ENCODE measurements at places on chromosomes 6 and 20.
A peak's percentile ranks its signal among the peaks of the same experiment; 100 is the strongest.

DNA sequence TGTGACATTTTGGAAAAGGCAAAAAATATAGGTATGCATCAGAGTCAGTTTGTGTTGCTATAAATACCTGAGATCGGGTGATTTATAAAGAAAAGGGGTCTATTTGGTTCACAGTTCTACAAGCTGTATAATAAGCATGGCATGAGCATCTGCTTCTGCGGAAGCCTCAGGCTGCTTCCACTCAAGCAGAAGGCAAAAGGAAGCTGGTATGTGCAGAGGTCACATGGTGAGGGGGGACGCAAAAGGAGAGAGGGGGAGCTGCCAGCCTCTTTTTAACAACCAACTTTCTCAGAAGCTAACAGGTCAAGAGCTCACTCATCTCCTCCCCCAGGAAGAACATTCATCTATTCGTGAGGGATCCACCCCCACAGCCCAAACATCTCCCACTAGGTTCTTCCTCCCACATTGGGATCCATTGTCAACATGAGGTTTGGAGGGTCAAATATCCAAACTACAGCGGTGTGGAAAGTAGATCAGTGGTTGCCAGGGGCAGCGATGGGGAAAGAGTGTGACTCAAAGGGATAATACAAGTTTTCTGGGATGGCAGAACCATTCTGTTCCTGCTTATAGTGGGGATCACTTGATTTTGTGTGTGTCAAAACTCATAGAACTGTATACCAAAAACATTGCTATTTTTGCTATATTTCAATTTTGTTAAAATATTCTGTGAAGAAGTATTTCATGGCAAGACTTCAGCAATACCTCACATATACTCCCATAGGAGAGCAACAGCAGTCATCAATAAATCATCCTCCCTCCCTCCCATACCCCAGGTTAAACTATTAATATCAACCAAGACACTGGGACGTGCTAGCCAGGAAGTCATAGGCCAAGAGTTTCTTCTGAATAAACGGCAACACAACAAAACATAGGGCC lies 9.9 kb upstream of the FAM50B start:
- no peak for DNase-seq

- DNase-seq = no peak
Observed at GRCh38 chr6:161186173-161186769, 87.6 kb downstream of the AGPAT4 start.

DNA sequence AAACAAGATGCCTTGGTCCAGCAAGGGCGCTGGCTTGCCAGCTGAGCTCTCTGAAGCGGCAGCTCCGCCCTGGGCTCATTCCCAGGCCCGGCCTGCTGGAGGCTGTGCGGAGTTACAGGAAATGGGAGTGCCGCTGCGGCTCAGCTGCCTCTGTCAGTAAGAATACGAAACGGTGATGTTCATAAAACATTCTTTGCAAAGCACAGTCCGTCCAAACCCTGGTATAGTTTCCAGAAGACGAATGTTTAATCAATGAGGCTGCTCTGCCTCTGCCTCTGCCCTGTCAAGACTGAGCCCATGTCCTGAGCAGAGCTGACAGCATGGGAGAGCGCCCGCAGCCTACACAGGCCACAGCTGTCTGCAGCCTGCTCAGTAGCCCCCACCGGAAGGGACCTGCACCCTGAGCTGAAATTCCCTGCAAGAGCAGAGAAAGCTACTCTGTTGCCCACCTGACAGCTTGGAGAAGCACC lies 153.3 kb upstream of the SNX9 start:
- no peak for DNase-seq

GRCh38 chr6:43911354-43912115 lies 141.5 kb downstream of the VEGFA start:
- no peak for DNase-seq

DNA sequence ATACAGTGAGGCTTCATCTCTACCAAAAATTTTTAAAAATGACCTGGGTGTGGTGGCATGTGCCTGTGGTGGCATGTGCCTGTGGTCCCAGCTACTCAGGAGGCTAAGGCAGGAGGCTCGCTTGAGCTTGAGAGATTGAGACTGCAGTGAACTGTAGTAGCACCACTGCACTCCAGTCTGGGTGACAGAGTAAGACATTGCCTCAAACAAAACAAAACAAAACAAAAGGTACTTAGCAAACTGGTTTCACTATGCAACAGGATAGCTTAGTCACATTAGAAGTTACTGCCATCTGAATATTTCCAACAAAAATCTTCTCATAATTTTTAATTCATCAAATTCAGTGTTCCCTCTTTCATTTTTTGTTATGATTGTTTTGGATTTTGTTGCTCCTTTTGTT lies 137.9 kb downstream of the QRSL1 start:
- DNase-seq = no peak

GRCh38 chr20:4091490-4092479 lies 76.4 kb upstream of the RNF24 start:
- DNase-seq = no peak

DNA sequence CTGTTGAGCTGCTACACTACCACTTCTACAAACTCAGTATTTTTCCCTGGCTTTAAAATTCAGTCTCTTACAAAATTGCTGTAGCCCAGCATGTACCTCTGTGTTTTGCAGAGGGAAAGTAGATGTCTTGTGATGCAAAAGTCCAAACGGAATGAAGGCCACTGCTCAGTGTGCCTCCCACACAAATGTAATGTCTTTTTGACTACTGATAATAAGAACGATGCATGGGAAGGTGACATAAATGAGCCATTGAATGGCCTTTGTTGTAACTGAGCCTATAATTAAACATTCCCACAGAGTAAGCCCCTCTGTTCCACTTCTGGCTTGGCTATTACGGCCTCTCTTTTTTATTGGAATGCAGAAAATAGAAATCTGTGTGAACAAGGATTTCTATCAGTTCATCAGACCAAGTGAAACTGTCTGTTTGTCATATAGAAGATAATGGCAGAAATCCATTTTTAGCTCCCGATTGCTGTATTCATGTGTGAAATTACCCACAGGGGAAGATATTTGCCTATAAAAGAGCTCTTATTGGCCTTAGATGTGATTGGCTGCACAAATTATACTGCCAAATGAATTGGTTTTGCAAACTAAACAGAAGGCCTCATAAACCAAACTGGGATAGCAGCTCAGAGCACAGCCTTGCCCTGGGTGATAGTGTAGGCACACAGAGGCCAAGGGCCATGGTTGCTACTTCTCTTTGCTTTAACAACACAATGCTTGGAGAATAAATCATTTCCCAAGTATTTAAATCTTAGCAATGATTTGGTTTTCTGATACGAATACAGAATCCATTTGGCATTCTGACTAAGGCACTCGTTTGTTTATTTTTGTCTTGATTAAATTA lies 241.5 kb upstream of the PLN start:
- DNase-seq = no peak

GRCh38 chr6:107098436-107099307 lies 16.6 kb downstream of the BEND3 start:
- DNase-seq = no peak

DNA sequence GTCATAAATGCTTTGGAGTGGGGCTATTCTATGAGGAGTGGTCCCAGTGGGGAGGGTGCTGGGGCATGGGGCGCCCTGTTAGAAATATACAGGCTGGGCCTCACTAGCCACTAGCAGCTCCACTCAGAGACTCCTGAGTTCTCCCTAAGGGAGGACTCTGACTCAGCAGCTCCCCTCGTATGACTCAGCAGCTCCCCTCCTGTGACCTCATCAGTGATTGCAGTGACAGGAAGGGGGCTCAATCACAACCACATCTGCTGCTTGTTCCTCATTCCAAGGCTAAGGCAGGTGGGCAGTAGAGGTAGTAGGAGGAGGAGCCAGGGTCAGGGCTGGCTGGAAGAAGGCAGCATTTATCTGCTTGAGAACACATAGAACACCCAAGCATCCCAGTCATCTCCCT lies 73.7 kb downstream of the PRND start:
- DNase-seq = peak; percentile 15

DNA sequence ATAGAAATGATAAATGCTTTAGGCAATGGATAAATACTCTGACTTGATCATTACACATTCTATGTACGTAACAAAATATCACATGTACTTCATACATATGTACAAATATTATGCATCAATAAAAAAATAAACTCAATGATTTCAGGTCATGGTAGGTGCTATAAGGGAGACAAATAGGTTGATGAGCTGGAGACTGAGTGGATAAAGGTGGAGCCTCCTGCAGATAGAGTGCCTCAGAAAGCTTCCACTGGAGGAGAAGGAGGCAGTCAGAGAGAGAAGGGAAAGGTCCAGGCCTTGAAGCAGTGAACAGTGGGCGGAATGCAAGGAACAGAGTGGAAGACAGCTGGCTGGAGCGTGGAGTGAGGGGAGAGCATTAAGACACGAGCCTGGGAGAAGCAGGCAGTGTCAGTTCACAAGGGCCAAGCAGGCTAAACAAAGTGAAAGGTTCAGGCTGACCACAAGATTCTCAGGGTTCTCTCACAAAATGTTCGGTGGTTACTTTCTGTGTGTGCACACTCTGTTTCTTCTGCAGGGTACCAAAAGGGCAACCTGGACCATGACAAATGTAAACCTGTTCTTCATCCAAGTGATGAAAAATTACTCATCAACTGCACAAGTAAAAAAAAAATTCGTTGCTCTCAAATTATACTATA lies 55.9 kb upstream of the SEC63 start:
- DNase-seq = no peak

DNA sequence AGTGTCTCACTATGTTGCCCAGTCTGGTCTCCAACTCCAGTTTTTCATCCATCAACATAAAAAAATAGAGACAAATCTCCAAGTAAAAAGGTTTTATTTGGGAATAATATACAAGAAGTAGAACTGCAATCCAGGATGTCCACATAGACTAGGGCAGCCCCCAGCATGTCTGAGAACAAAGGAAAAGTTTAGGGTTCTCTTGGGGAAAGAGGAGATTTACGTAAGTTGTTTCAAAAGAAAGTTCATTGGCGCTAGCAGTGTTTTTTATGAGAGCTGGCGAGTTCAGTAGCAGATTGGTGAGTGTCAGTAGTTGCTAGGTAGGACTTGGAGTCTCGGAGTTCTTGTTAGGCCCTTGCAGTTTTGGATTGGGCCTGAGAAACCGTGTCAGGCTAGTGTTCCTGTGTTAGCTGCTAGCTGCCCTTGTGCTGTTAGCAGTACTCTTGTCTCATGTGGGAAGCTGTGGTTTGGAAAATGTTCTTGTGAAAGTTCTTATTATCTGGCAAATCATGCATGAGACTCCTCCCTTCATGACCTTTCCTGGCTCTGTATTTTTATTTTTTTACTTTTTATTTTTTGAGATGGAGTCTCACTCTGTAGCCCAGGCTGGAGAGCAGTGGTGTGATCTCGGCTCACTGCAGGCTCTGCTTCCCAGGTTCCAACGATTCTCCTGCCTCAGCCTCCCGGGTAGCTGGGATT lies 24.7 kb downstream of the TTLL9 start:
- no peak for DNase-seq

GRCh38 chr6:7417684-7418083 lies 28.1 kb downstream of the RIOK1 start:
- DNase-seq = no peak

DNA sequence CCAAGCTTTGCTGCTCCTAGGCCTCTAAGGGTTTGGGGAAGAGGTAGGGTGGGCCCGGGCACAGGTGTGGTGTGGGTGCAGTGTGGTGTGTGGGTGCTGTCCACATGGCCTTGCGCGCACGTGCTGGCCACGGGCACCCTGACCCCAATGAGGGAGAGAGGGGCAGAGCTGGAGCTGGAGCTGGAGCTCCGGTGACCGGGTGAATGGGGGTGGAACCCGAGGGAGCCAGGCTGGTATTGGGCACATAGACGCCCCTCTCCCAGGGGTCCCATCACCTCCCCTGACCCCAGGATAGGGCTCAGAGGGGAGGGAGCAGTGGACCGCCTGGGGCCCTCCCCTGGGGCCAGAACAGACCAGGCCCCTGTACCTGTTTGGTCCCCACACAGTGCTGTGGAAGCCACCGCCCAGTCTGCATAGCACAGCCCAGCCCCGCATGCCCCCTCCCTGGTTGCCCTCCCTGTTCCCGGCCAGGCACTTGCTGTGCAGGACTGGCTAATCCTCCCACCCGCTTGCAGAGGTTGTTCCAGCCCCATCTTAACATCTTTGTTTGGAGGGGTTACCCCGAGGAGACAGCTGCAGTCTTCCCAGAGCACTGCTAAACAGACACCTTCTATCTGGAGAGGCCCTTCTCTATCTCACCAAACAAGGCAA lies 984 bp downstream of the ADAM33 start:
- no peak for DNase-seq

DNA sequence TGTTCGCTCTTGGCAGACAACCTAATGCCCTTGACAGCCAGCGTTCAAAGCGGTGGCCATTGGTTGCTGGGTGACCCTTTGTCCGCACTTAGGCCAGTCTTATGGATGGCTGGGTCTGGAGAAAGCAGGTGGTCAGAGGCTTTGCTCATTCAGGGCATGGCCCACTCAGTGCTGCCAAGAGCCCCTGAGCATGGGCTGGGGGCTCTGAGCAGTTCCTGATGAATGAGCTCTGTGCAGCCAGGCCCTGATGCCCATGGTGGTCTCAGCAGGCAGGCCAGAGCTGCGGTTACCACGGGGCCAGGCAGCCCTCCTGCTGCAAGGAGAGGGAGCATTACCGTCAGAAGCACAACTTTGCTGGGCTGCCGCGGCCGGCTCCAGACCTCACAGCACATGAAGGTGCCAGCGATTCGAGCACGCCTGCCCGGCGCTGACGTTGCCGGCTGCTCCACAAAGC lies 36.3 kb downstream of the CDH4 start:
- no peak for DNase-seq

GRCh38 chr6:113359155-113360140 lies 497.7 kb upstream of the MARCKS start:
- no peak for DNase-seq

DNA sequence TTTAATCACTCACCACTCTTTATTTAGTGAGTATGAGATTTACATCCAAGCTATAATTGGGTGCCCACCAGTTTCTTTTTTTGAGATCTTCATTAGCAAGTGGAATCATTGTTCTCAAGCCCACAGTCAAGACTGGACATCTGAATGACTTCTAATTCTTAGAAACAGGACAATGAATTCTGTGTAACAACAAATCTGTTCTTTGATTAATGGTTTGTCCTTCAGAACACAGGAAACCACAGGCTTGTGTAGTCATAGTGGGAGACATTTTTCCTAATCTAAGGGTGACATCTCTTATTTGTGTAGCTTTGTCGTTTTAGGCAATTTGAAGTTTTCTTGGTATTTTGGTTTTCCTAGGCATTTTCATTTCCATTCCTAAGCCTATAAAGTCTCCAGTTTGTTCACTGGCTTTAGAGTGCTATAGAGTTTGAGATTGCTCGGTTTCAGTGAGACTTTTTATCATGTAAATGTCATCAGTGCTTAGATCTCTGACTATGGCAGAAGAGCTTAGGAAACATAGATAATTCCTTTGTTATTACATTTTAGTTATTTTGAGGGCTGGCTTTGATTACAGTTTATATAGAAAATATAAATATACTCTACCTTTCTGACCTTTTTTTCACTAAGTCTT lies 903.9 kb upstream of the MAP3K7 start:
- no peak for DNase-seq

- DNase-seq = no peak
Observed at GRCh38 chr6:75472885-75473284, 20.7 kb downstream of the FILIP1 start.

GRCh38 chr20:37518606-37519507 lies 2.2 kb upstream of the NNAT start:
- DNase-seq = no peak
